ENCODE measurements at places on chromosomes 5 and 9.

DNA sequence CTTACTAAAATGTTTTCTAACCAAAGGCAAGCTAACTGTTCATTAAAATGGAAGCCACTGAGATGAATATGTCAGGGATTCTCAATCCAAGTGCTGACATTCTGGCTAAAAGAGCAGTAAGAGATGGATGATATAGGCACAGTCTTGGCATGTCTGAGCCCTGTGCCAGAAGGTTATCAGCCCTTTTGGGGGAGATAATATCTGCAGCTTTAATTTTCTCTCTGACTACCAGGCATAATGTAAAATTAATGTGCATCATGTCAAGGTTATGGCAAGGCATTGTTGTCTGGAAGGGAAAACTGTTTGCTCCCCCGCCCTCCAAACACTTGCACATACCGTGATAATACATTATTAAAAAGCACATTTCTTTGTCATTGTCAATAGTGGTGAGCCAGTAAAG is 609.8 kb downstream of the ZNF608 start:
- no peak for DNase-seq

DNA sequence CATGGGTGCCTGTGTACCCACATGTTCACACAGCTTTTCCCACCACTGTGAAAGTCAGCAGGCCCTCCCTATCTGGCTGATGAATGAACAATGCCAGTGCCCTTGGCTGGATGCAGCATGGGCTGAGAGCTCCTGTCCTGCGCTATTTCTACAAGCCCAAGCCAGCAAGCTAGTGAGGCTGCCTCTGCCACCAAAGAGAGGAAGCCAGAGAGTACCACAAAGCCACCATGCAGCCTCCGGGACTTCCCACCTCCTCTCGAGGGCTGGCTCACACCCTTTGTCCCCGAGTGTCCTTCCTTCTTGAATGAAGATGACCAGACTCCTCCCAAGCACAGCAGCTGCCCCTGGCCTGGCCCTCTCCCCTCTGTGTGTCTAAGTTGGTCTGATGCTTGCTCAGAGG is 76.5 kb downstream of the SH3PXD2B start:
- DNase-seq = no peak

DNA sequence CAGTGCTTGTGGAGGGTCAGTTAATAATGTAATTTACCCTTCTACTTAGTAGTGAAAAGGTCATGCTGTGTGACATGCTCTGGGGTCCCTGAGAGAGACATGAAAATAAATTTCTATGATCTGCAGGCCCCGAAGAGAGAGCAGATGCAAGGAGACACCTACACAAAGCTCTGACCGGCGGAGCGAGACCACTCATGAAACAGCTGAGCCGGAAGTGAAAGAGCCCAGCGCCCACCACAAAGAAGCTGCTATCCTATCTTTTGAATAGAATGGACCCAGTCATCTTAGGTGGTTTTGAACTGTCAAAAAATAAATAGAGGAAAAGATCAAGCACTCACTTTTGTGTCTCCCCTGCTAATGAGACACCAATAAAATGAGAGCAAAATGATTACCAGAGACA is 190.0 kb downstream of the MED10 start:
- DNase-seq = no peak

DNA sequence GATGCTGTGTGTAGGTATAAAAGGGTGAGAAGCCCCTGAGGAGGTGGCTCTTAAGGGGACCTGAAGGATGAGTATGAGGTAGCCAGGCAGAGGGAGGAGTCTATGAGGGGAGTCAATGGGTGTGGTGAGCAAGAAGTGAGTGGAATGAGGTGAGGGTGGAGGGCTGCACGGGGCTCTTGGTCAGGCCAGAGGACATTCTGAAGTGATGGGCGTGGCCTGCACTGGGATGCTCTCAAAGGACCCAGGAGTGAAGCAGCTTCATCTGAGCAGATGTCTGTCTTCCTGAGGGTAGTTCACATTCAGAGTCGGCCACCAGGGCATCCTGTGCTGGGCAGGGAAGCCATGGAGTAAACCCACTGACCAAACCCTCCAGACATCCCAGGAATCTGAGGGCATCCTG is 45.1 kb upstream of the SAP30L start:
- no peak for DNase-seq

- no peak for DNase-seq
Observed at GRCh38 chr5:175027390-175027789, 303.0 kb downstream of the MSX2 start.

- no peak for DNase-seq
Observed at GRCh38 chr5:171762903-171763302, 22.7 kb upstream of the SMIM23 start.

GRCh38 chr5:171764265-171764664 is 21.4 kb upstream of the SMIM23 start:
- DNase-seq = no peak

GRCh38 chr9:124652615-124653393 is 118.3 kb downstream of the NR6A1 start:
- DNase-seq = no peak

- no peak for DNase-seq
Observed at GRCh38 chr5:106415541-106415940, 1255.2 kb downstream of the EFNA5 start.

- no peak for DNase-seq
Observed at GRCh38 chr5:80254767-80255430, 949 bp downstream of the SERINC5 start.

GRCh38 chr9:137236238-137236935 is 4.7 kb upstream of the TUBB4B start:
- DNase-seq = peak; percentile 94

GRCh38 chr9:99823681-99824377 is 2.1 kb downstream of the NR4A3 start:
- DNase-seq = peak; percentile 86

DNA sequence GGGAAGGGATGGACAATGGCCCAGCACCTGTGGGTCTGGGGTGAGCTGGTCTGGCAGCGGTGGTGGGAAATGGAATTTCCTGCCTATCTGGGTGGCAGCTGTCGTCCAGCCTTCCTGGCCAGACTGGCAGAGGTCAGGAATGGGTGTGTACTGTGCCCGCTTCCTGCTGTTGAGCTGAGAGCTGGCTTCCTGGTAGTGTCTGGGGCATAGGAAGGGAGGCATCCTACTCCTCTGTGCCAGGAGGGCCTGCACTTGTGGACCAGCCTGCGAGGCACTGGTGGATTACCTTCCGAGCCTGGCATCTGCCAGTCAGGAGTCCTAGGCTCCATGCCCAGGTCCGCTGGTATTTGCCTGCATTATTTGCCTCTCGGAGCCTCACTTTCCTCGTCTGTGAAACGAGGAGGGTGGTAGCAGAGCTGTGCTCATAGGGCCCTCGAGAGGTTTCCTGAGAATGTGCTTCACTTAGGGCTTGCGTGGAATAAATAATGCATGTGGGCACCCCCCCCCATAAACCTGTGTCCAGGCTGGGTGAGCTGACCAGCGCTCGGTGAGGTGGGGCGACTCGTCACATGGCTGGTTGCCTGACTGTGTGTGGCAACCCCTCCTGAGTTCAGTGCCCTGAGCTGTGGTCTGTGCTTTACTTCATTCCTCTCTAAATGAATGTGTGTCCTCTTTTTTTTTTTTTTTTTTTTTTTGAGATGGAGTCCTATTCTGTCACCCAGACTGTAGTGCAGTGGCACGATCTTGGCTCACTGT is 47.7 kb downstream of the HMCN2 start:
- no peak for DNase-seq

DNA sequence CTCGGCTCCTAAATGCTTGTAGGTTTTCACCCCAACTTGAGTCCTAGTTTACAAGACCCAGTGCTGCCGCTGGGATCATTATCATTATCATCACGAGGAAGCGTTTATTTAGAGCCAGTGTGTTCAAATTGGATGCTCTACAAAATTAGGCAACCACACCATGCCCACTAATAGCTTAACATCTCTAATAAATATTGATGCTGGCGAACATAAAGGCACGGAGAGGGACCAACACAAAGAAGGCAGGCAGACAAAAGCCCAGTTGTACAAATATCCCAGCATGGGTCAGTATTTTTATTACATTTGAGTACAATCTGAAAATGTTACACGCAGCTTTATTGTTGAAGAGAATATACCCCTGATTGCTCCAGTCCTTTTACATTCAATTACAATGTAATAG is 4.7 kb downstream of the CFAP77 start:
- DNase-seq = no peak

GRCh38 chr5:149215478-149216090 is 56.1 kb upstream of the AFAP1L1 start:
- no peak for DNase-seq

- DNase-seq = no peak
Observed at GRCh38 chr5:116806836-116807235, 232.2 kb upstream of the SEMA6A start.

GRCh38 chr5:109819878-109820277 is 130.2 kb downstream of the MAN2A1 start:
- no peak for DNase-seq

GRCh38 chr9:106887066-106887465 is 24.1 kb downstream of the ZNF462 start:
- no peak for DNase-seq

DNA sequence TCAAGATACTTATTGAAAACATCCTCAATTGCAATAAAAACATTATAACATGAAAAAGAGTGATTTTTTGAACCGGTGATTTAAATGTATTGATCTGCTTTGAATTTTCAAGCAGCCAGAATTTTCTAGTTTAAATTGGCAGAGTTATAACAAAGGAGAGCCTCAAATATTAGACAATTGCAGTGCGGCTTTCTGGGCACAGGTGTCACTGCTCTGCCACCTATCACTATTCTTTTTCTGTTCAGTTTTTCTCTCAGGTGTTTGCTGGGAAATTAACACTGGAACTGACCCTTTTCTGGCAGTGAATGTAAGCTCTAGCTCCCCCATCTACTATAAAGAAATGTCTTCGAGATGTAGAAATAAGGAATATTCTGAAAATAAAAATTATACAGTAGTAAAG is 23.0 kb downstream of the ZBED3 start:
- no peak for DNase-seq

GRCh38 chr9:112853882-112854585 is 36.6 kb downstream of the SLC46A2 start:
- no peak for DNase-seq

- no peak for DNase-seq
Observed at GRCh38 chr5:55675119-55675518, 37.0 kb downstream of the SLC38A9 start.

DNA sequence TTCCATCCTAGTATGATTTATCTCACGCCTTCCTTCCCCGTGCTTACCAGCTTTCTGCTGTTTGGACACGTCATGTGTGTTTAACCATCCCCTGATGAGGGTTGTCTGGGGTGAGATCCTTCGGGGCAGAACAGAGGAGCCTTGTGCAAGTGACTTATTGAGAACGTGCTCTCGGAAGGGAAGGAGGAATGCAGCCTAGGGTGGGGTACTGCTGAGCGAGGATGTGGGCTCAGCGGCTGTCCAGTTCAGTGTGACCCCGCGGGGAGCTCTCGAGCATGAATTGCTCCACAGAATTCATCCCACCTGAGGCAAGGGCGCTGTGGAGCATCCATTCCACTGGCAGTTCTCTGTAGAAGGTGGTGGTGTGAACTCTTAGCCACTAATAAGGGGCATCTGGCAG is 4.0 kb downstream of the MYOZ3 start:
- no peak for DNase-seq

DNA sequence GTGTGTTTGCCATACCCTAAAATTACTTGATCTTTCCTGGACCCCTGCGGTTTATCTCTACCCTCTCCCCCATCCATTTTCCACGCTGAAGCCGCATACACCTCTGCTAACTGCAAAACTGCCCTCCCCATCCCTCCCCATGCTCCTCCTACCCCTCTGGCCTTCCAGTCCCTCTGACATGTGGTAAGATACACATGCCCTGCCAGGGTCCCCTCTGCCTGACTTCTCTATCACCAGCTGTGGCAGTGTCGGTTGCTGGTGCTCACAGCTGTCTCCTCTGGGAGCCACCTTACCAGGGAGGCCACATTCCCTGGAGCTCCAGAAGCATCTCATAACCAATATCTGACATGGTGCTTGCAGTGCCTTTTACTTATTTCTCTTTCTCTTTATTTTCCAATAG is 58.9 kb upstream of the COL15A1 start:
- no peak for DNase-seq

DNA sequence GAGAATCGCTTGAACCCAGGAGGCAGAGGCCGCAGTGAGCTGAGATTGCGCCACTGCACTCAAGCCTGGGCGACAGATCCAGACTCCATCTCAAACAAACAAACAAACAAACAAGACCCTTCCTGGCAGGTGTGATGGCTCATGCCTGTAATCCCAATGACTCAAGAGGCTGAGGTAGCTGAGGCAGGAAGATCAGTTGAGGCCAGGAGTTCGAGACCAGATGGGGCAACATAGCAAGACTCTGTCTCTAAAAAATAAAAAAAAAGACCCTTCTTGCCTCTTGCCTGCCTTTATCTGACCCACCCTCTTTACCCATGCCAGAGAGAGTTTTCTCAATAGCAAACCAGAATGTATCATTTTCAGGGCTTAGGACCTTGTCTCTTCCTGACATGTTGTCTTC is 8.8 kb upstream of the PANK3 start:
- DNase-seq = no peak

- no peak for DNase-seq
Observed at GRCh38 chr5:117103703-117104102, 529.1 kb upstream of the SEMA6A start.

DNA sequence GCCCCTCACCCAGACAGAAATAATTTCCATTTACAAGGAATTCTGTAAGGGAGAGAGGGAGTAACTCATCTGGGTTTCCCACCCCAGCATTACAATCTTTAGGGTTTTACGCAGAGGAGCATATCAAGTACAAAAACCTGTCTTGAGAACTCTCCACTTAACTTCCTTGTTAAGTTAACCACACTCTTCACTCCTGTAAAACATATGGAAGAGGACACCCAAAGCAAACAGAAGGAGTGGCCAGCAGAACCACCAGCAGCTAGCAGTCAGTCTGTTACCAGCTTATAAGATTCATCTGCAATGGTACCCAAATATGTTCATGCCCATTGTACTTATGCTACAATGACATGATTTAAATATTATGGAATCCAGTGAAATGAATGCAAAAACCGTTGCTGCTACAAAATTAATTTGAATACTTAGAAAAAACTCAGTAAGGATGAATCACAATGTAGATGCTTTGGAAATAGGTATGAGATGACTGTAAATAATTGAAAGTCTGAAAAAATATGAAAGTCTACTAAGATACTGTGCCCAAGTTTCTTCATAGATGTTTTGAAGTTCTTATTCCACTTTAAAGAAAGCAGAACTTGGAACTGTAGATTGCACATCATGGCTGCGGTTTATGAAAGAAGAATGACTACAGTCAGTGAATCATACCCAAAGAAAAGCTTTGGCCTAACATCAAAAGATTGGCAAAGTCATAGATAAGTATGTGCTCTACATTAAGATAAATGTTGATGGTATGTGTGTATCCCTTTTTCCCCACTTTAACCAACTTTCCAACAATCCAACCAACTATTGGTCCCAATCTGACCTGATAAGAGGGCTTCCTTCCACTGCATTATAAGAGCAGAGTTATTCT is 233.6 kb downstream of the ACTL7B start:
- no peak for DNase-seq

Measured in stimulated activated CD4-positive, alpha-beta T cell treated with anti-CD3 and anti-CD28 coated beads, Interleukin-1b, Interleukin-23, amount 100 ng/mL, for 4 hours (primary cell).